Sigmoid colon (tissue), 7 donors: ENCODE measurements at places on chromosomes 6 and 20. TPM values are rescaled to one million over a fixed set of nuclear protein-coding genes. Genes with fewer than 3 reads are reported as not detected.

Gene COL11A2
- total RNA-seq: not detected

Gene FILIP1
- total RNA-seq: 72.8 TPM

Gene PPDPF
- total RNA-seq: 244 TPM

Gene ACTL10
- 0.55 TPM for total RNA-seq

Gene HNF4A
- 1.1 TPM for total RNA-seq

Gene DDX43
- total RNA-seq: 1.4 TPM

Gene SYS1
- total RNA-seq: 44.2 TPM

- no peak for DNase-seq
Observed at GRCh38 chr20:25345721-25346120, 44.9 kb downstream of the ABHD12 start.

DNA sequence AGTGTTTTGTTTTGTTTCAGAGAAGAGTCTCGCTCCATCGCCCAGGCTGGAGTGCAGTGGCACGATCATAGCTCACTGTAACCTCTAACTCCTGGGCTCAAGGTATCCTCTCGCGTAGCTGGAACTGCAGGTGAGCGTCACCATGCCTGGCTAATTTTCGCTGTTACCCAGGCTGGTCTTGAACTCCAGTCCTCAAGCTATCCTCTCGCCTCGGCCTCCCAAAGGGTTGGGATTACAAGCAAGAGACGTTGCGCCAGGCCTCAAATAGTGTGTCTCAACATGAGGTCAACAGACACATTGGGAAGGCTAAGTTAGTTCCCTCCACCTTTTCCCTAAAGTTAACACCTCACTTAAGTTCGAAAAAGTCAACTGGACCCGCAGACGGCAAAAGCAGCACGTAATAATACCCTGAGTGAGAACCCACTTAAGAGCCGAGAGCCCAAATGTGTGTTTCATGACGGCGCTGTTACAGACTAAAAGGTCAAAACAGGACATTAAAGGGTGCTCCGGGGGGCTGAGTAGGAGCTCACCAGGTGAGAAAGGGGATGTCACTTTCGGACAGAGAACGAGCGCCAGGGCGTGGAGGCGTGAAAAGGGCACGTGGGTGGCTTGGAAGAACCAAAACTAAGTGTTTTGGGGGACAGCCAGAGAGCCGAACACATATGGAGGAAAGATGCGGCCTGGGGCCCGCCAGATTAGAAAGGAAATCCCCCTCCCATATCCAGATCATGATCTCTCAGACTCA is 499 bp downstream of the TTI1 start:
- DNase-seq: no peak

GRCh38 chr6:100184473-100184872 is 190.4 kb upstream of the MCHR2 start:
- no peak for DNase-seq

- no peak for DNase-seq
Observed at GRCh38 chr6:149754548-149754947, 5.0 kb downstream of the PCMT1 start.

DNA sequence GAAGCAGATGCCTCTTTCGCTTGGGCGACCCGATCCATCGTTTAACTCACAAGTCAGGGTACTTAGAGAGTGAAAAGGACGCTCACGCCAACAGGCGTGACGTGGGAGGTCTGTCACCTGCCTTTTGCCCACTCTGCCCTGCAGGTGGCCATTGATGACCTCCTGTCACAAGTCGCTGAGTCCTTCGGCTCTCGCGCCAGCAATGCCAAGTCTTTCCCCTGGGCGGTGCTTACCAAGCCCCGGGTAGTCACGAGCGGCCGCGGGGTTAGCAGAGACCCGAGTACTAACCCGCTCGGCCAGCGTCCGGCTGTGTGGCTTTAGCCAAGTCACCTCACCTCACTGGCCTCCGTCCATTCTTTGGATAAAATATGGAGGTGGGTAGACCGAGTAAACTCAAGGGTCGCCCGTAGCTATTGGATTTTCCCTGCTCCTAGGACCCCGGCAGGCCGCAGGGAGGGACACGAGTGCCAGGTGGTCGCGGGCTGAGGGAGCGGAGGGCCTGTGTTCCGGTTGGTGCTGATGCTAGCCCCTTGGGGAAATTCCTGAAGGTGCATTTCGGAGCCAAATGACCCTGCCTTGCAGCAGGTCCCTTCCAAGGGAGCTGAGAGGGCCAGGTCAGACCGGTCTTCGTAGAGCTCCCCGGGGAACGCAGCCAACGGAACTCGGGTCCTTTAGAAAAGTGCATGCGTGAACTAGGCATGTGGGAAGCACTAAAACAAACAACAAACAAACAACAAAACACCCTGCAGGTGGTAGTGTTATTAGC is 668 bp downstream of the PKIB start:
- no peak for DNase-seq

DNA sequence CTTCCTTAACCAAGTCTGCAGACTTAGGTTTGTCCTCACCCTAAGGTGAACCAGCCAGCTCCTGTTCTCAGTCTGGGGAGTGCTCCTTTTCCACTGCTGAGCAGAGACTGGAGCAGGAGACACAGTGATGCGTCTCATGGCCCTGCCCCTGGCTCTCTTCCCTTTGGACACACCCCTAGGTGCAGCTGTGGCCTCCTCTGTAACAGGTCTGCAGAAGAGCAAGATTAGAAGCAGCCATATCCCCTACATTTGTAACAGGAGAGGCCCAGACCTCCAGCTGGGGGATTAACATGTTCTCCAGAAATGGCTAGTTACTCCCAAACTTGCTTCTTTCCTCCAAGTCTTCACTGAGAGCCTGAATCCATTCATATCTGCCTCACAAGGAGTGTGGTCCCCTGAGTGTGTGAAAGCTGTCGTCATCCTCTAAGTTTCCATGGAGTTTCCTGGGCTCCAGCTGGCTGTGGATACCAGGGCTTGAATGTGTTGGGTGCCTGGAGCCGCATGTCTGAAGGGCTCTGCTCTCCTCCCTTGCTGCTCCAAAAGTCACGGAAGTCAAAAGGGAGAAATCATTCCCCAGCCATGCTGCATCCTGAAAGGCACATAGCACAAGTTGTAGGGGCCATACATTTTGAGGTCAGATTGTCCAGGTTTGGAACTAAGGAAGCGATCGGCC is 57.7 kb downstream of the PPP1R14C start:
- no peak for DNase-seq

DNA sequence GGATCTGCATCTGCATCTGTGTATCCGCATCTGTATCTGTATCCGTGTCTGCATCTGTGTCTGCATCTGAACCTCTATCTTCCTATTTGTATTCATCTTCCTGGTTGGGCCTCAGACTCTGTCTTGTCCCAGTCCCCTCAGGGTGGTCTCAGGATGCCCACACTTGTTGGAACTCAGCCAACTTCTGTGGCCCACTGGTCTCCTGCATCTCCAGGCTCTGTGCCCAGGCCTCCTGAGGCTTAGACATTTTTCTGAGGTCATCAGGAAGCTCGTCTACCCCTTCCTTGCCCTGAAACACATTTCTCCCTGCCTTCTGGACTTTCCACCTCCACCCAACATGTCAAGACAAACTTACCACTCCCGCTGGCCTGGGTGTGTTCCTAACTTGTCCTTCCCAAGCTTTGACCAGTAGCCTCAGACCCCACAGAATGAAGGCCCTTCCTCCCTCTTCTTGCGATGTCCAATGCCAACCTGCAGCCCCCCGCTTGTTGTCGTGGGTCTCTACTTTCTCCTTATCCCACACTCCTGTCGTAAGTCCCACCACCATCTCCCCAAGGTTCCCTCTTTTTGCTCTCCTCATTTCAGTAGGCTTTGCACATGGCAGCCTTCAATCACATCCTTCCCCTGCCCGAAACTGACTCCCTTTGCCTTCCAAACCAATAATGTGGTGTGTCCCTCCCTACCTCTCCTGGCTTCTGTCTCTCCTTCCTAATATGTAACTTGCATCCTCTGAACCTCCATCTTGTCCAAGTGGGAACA is 176.5 kb downstream of the DLL1 start:
- peak; percentile 48 for DNase-seq

DNA sequence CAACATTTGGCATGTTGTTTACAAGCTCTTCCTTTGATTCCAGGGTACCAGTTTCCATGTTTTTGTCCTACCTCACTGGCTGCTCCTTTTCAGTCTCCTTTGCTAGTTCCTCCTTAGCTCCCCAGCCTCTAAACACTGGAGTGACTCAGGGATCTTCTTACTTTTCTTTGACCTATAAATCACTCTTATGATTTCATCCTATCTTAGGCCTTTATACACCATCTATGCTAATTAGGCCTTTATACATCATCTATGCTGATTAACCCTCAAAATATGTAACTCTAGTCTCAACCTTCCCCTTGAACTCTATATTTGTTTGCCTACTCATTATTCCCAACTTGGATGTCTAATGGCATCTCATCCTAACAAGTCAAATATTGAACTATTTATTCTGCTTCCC is 9.5 kb downstream of the TMEM30A start:
- DNase-seq: no peak

- no peak for DNase-seq
Observed at GRCh38 chr6:12748411-12748810, 31.8 kb downstream of the PHACTR1 start.

- DNase-seq: no peak
Observed at GRCh38 chr6:166573511-166574216, 12.8 kb downstream of the RAMACL start.

GRCh38 chr6:147117011-147117410 is 87.2 kb upstream of the STXBP5 start:
- no peak for DNase-seq

DNA sequence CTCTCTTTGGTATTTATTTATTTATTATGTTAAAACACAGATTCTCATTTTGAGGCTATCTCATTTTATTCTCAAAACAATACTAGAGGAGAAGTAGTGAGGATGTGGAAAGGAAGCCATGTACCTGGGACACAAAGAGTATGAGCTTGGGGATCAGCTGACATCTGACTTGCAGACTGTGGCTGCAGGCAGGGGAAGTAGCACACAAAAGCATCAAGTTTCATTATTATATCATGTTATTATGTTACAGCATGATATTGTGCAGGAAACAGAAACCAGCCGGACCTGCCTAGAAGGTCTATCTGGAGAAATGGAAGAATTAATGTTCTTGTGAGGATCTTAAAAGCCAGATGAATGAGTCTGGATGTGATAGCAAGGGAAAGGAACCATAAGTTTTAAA is 248.2 kb downstream of the KHDC1L start:
- no peak for DNase-seq

DNA sequence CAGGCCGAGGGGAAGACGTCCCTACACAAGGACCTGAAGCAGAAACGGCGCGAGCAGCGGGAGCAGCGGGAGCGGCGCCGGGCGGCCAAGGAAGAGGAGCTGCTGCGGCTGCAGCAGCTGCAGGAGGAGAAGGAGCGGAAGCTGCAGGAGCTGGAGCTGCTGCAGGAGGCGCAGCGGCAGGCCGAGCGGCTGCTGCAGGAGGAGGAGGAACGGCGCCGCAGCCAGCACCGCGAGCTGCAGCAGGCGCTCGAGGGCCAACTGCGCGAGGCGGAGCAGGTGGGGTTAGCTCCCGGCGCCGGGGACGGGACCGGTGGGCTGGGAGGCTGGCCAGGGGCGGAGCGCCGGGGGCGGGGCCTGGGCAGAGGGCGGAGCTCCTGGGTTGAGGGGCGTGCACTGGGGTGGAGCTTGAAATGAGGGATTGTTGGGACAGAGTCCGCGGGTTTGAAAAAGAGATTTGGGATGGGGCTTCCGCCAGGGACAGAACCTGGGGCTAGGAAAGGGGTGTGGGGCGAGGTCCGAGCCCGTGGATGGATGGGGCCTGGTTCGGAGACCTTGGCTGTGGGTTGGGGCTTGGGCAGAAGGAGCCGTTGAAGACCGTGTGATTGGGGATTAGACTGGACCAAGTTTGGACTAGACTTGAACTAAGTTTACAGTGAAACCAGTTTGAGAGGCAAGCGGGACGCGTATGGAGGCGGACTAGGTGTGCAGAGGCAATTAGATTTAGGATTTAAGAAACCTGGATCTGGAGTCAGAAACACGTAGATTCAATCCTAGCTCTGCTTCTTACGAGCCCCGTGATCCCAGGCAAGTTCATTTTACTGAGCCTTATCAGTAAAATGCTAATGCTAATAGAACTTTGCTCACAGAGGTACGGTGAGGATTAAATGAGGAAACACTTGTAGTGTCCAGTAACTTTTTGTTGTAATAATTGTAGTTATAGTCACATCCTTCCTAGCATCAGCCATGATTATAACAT is 20.9 kb downstream of the DEF6 start:
- peak; percentile 90 for DNase-seq

DNA sequence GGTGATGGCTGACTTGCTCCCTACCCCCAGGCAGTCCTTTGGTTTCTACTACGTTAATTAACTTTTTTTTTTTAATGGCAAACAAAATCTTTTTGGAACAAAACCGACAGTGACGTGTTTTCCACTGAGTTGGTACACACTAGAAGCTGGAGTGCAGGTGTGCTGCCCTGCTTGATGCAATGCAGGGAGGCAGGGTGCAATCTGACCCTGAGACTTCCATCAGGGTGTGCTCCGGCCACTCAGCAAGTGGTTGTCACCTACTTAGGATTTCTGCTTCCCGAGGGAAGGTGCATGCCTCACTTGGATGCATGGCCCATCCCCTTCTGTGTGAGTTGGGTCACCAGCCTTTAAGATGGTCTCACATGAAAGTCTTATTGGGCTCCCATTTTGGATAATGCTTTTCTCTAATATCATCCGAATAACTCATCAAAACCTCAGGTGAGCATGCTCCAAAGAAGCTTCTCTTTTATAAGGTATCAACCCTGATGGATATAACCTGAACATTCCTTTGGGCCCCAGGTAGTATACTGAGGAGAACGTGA is 14.0 kb downstream of the RREB1 start:
- no peak for DNase-seq

GRCh38 chr6:51929934-51930574 is 157.4 kb downstream of the PKHD1 start:
- no peak for DNase-seq

GRCh38 chr6:142651384-142651783 is 293.6 kb downstream of the HIVEP2 start:
- no peak for DNase-seq

GRCh38 chr6:152184917-152185574 is 377.6 kb downstream of the ESR1 start:
- no peak for DNase-seq

DNA sequence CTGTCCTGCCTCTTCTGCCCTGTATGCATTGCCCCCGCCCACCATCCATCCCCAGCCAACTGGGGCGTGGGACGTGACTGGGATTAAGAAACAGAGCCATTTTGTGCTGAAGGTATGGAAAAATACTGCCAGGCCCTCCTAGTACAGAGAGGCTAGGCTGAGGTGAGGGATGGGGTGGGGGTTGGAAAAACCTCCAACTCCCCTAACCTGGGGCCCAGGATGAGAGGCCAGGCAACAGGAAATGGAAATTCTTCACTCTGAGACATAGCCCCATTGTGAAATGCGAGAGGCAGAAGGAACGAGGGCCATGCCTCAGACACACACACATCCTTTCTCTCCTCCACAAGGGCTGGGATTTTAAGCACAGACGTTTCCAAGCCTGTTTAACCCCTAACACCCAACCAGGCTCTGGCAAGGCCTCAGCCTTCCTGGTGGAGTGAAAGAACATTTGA is 19.9 kb downstream of the KCNK5 start:
- DNase-seq: no peak
